ENCODE measurements at places on chromosomes 7 and 10. TPM values are rescaled to one million over a fixed set of nuclear protein-coding genes. Genes with fewer than 3 reads are reported as not detected.

Gene KAZALD1
- 18.8 TPM for total RNA-seq

Gene HHEX
- total RNA-seq: 2.0 TPM

Gene NPC1L1
- not detected for total RNA-seq

Gene HOXA10
- 39.9 TPM for total RNA-seq

Gene RSBN1L
- 15.0 TPM for total RNA-seq

Gene CDK1
- 2.9 TPM for total RNA-seq
